Caki2 (cell line): ENCODE measurements at places on chromosomes 12 and 14. TPM values are rescaled to one million over a fixed set of nuclear protein-coding genes. Genes with fewer than 3 reads are reported as not detected.

The RTL1 gene
- total RNA-seq = not detected in 2 replicates

The RAD9B gene
- 2.8 and 20.2 TPM in 2 replicates for total RNA-seq

The KLRD1 gene
- total RNA-seq = not detected in 2 replicates

The NOS1 gene
- total RNA-seq = 0.14 TPM in 1 of 2 replicates, not detected in the other

The RHEBL1 gene
- total RNA-seq = 0.81 and 4.3 TPM in 2 replicates

The KLRC3 gene
- not detected in 2 replicates for total RNA-seq

The RPL10L gene
- total RNA-seq = not detected in 2 replicates

The PLEKHG3 gene
- total RNA-seq = 48.3 and 99.4 TPM in 2 replicates

The C14orf132 gene
- 1.3 and 2.6 TPM in 2 replicates for total RNA-seq

The C14orf39 gene
- total RNA-seq = not detected in 2 replicates

The NEUROD4 gene
- not detected in 2 replicates for total RNA-seq

The LAG3 gene
- total RNA-seq = not detected in 2 replicates

The ESPL1 gene
- 24.6 and 36.2 TPM in 2 replicates for total RNA-seq

The HSPA2 gene
- total RNA-seq = 38.4 and 42.5 TPM in 2 replicates

The RIMBP2 gene
- not detected in 2 replicates for total RNA-seq

The TMX1 gene
- 43.5 and 46.7 TPM in 2 replicates for total RNA-seq

The RASSF3 gene
- total RNA-seq = 50.0 and 63.8 TPM in 2 replicates

The RALGAPA1 gene
- total RNA-seq = 5.8 and 32.3 TPM in 2 replicates

The CSAD gene
- 2.5 and 3.6 TPM in 2 replicates for total RNA-seq

The C3AR1 gene
- not detected in 2 replicates for total RNA-seq

The OAS3 gene
- total RNA-seq = 11.4 and 19.1 TPM in 2 replicates

The SOX5 gene
- not detected in 2 replicates for total RNA-seq

The CLEC1B gene
- total RNA-seq = not detected in 2 replicates

The TSPAN9 gene
- total RNA-seq = 6.9 and 11.0 TPM in 2 replicates

The MTHFD1 gene
- total RNA-seq = 26.7 and 28.6 TPM in 2 replicates

The DIO3 gene
- 0.71 TPM in 1 of 2 replicates, not detected in the other for total RNA-seq

The KTN1 gene
- 197 and 217 TPM in 2 replicates for total RNA-seq

The TCL1A gene
- not detected in 2 replicates for total RNA-seq

The POTEG gene
- total RNA-seq = not detected in 2 replicates

The RNU7-1 gene
- total RNA-seq = not detected in 2 replicates

The MUCL1 gene
- total RNA-seq = not detected in 2 replicates

The EML5 gene
- total RNA-seq = 0.12 and 1.3 TPM in 2 replicates

The GPRC5A gene
- total RNA-seq = 53.4 and 77.9 TPM in 2 replicates

The SLC5A8 gene
- total RNA-seq = not detected in 2 replicates

The AKAP3 gene
- 3.2 TPM in 1 of 2 replicates, not detected in the other for total RNA-seq

The CCDC197 gene
- not detected in 2 replicates for total RNA-seq

The CABP1 gene
- total RNA-seq = not detected in 2 replicates

The MLXIP gene
- total RNA-seq = 5.0 and 7.0 TPM in 2 replicates

The KRT74 gene
- not detected in 2 replicates for total RNA-seq

The ZC2HC1C gene
- total RNA-seq = 6.5 and 15.6 TPM in 2 replicates

The LRP1-AS gene
- not detected in 2 replicates for total RNA-seq
